ENCODE measurements at places on chromosomes 6 and 20.

GRCh38 chr20:17827079-17827478 lies 127.3 kb downstream of the BANF2 start:
- no peak for DNase-seq

GRCh38 chr20:17108896-17109295 lies 117.9 kb upstream of the PCSK2 start:
- DNase-seq, result no peak

DNA sequence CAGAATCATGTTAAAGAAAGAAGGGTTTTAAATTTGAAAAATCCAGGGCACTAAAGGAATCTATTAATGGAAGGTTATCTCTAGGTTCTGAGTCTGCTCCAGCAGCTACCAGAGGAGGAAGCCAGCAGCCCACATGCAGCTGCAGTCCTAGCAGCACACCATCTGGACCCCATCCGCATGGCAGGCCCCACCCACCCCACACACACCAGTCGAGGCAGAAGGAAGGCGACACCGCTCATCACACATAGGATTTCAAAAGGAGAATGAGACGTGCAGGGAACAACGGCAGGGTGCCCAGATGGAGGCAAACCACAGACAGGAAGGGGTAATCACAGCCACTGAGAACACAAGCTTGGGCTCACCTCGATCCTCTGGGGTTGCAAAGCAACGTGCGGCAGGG lies 78.9 kb downstream of the GINS1 start:
- no peak for DNase-seq

DNA sequence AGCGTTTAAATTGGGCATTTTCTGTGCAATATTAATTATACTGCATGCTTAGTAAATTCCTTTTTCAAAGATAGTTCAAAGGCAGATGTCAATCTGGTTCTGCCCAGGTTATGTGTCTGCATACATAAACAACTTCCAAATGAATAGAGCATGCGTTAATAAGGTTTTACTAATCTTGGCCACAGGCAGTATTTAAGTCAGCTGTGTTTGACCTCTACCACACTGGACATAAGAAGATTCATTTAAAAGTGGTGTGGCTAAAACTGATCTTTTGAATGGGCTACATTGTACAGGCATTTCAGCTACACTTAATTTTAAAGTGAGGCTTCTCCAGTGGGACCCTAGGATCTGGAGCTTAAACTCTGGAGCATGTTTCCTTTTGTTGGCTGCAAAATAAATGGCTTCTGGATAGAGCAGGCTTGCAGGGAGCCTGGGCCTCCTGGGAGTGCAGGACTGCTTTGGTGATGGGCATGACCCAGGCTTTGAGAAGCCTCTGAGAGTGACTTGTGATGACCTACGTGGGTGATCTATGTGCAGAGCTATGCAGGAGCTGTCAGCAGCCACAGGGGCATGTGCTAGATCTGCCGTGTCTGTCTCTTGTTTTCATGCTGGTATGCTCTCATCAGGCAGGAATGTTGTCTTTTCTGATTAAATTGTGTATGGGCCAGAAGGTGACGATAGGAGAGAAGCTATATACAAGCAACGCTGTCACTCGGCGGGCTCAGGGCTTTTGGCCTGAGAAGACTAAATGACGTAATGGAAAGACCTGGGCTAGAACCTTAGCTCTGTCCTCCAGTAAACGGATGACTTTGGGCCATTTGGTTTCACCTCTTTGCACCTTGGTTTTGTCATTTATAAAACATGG lies 331.2 kb downstream of the QKI start:
- DNase-seq, result no peak

GRCh38 chr6:160134779-160135547 lies 13.3 kb downstream of the SLC22A1 start:
- no peak for DNase-seq

DNA sequence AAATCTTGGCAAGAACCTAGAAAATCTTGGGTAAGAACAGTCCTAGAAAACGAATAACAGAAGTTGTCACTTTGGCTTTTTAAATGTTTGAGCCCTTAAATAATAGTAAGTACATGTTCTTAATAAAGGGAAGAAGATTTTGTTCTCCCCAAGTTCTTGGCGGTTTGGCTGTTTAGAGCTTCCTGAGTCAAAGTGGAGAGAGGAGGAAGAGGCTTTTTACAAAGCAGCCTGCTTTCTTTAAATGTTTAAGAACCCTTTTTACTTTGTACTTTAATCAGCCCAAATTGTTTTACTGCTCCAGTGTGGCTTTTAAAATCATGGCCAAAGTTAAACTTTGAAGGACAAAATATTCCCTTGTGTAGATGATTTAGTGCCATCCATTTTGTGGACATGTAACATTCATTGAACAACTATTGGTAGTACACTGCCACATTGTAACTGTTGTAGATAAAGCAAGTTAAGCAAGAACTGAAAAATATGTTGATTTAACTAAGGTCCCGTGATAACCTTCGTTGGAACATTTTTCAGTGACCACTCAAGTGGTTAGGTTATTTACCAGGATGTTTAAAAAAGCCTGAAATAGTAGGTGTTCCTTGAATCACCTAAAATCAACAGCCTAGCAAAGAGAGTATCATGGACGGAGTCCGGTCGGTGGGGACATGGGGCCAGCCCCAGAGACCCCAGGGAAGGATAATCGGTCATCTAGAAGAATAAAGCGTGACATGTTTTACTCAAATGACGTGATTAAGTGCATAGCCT lies 2.4 kb downstream of the AMD1 start:
- no peak for DNase-seq

- no peak for DNase-seq
These were observed 404.1 kb downstream of the FOXA2 start for GRCh38 chr20:22180244-22180643.

DNA sequence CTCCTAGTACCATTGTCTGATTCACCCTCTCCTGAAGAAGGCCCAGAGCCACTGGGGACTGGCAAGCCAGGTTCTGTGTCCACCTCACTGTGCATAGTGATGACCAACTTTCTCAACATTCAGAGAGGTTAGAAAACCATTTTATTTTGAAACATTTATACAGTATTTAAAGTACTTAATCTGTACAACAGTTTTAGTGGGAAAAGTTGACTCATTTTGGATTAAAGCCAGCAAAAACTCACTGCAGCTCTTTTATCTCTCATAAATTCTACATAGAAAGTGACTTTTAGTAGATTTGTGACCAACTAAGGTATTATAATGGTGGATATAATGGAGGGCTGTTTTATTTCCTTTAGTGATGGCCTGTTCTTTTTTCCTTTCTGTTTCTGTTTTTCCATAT lies 9.7 kb downstream of the TULP4 start:
- no peak for DNase-seq

DNA sequence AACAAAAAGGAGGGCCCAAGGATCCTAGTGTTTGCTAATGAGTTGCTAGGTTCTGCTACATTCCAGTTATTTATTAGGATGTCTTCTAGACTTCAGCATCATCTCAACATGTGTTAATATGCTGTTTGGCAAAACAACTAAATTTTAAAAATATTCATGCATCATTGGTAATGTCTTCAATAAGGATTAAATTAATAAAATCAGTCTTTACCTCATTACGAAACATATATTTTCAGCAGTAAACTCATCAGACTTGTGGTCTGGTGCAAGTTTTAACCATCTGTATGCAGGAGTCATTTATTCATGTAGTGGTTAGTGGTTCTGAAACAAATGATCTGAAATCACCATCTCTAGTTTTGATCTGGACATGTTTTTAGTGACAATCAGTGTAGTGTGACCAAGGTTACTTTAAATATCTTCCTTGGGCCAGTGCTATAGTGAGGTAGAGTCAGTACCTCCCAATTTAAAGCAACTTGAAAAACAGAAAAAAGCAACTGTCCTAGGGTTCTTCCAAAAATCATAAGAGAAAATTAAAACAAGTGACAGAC lies 85.0 kb upstream of the KCNK16 start:
- DNase-seq, result no peak

- no peak for DNase-seq
These were observed 11.6 kb upstream of the NQO2 start for GRCh38 chr6:2988094-2988425.

- no peak for DNase-seq
These were observed 1.3 kb upstream of the CDYL start for GRCh38 chr6:4774715-4775493.

DNA sequence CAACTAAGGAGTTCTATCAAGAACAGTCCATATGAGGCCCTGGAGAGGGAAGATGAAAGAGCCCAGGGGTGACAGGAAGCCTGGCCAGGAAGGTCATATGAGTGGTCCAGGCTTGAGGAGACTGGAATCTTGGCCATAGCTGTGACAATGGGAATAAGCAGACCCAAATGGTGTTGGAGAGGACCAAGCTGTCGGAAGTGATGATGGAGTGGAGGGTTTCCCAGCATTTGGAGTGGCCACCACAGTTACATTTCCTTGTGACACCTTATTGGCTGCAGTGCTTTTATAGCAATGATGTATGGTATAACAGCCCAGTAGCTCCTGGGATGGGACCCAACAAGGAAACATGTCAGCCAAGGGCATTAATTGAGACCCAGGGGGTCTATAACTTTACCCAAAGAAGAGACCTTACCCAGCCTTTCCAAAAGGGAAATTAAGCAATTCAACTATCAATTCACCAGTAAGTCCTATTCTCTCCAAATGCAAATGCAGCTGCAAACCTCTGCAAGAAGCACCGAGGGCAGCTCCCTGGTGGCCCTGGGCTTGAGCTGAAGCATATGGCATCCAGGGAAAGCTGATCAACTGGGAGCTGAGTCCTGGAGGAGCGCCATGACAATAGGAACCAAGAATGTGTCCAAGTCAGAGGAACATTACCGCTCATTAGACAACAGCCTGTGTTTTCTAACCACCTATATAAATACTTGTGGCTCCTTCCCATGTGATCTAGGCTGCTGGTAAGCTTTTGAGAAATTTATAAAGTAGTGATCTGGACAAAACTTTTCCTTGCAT lies 219.4 kb downstream of the SOD2 start:
- DNase-seq, result no peak

DNA sequence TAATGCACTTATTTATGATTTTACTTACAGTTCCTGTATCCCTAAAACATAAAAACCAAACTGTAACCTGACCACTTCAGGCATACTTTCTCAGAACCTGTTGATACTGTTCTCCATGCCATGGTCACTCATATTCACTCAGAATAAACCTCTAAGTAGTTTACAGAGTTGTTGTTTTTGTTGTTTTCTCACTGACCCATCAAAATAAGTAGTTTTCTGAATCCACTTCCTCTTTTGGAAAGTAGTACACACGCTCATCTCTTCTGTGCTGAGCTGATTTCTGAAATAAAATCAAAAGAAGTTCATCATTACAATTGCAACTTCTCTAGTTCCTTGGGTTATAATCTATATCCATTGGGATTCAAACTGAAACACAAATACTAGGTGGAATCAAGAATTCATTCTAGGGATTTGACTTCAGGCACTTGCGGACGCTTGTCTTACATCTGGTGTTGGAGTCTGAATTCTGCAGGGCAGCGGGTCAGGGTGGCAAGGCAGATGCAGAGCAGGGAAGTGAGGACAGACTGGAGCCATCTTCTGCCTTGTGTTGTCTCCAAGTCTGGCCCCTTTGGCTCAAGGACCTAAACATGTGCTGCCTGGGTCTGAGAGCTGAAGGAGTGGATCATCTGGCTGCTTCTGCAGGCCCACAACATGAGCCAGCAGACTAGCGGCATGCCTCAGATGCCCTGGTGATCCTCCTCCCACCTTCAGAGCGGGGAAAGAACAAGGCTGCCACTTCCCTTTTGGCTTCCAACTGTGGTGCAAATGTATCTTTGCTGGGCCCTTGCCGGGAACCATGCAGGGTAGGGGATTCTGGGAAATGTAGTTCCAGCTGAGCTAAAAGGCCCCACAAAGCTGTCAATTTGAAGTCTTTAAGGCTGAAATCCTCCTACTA lies 167.9 kb upstream of the MYLIP start:
- no peak for DNase-seq
